ENCODE measurements at places on chromosomes 2 and 18.

DNA sequence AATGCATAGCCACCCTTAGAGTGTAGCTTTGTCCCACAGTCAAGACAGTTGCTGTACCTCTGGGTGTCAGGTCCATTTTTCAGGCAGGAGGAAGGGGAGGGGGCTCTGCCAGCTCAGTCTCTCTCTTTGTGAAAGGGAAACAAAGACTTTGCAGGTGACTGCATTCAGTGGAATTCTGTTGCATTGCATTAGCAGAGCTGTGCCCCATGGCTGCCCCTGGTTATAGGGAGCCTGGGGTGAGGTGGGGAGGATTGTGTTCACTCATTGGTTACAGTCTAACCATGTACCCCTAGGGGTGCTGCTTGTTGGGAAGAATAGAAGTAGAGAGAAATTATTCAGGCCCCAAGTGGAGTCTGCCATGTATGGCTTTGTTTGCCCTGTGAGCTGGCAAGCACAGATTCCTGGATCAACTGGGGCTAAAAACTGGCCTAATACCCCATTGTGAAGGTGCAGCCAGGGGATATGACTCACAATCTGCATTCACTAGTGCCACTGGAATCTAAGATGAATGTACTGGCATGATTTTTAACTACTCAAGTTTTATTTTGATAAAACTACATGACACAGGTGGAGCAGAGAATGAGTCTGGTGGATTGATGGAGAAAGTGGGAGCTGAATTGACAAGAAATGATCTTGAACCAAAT lies 118.4 kb downstream of the SH3BP4 start:
- no peak for DNase-seq

DNA sequence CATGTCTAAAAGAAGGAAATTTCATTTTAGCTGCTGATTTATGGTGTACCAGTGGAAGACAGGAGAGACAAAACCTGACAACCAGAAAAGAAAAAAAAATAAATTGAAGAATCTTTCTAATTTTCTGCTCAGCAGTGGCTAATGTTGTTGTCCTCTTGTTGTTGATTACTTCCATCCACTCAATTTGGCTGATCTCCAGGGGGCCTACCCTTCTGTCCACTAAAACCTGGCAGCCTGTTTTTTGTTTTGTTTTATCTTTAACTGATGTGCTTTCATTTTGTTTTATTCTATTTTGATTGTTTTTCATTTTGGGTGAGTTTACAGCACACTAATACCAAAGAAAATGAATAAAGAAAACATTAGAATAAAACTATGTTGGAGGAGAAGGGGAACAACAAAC lies 27.4 kb downstream of the TFPI start:
- no peak for DNase-seq

DNA sequence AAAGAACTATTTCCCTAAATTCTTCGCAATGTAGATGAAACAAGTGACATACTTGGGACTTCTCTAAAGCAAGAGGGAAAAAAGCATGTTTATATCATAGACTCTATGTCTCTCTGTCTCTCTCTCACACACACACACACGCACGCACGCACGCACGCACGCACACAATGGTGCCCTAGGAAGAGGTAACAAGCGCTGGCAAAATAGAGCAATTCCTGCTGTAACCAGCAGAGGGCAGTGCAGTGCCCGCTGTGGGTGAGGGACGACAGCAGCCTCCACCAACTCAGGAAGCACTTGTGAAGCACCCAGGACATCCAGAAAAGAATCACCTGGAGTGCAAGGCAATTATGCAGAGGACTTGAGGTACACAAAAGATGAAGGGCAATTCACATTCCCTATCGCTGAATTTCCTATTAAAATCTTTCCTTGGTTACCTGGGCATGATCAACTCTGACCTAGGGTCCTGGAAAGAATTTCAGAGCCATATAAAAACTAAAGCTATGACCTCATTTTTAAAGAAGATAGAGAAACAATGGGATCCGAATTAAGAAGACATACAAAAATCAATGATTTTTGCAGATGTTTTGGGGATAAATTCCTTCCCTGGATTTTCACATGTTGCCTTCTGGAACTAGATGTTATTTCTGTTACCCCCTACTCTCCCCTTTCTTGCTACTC lies 166.4 kb downstream of the PDE11A start:
- peak; percentile 3 for DNase-seq

- no peak for DNase-seq
Observed at GRCh38 chr2:205975082-205975949, 110.7 kb downstream of the INO80D start.

GRCh38 chr2:212723226-212723625 lies 184.6 kb upstream of the ERBB4 start:
- DNase-seq, result no peak

DNA sequence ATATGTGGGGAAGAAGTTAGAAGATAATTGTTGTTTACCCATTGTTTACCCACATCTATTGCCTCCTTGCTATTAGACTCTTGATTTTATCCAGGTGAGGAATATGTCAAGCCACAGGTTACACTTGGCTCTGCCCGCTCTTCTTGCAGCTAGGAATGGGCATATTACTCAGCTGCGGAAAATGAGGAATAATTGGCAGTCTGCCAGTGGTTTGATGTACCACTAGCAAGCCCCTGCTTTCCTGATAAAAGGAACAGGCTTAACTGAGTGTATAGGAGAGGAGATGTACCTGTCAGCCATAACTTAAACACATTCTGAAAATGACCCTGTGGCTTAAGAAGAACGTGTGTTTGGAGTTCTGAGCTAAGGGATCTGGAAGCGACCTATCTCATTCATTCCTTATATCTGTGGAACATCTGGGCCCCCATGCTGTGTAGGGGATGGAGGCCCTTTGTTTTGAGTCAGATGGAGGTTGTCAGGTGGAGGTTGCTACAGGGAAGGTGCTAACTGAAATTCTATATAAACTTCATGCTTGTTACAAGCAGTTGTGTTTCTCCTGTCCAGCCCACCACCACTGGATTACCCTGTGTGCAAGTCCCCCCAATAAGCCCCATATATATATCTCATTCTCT lies 4.6 kb upstream of the FMNL2 start:
- DNase-seq, result no peak

GRCh38 chr2:71001981-71002570 lies 7.4 kb upstream of the TEX261 start:
- no peak for DNase-seq

DNA sequence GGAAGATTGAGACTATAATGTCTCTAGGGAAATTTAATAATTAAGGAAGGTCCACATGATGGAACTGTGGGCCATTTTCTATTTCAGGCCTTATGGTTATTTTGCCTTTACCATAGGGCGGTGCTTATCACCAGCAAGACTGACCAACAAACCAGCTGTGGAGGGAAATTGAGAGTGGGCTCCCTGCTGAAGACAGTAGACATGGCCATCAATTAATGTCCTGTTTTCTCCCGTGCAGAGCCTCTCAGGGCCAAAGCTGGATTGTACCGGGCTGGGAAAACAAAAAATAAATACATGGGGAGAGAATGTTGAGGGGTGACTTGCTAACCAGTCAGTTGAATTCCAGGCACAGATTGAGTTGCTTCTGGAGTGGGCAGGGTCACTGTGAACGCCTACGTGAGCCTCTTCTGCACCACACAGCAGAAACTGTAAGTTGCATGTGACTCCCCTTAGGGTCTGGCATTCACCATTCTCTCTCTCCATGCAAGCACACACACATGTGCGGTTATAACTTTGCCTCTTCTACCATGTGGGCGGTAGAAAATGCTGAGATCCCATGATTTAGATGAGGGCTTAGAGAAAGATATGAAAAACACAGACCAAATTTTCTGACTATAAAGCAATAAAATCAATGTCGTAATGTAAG lies 128.5 kb downstream of the COPS8 start:
- DNase-seq, result no peak

DNA sequence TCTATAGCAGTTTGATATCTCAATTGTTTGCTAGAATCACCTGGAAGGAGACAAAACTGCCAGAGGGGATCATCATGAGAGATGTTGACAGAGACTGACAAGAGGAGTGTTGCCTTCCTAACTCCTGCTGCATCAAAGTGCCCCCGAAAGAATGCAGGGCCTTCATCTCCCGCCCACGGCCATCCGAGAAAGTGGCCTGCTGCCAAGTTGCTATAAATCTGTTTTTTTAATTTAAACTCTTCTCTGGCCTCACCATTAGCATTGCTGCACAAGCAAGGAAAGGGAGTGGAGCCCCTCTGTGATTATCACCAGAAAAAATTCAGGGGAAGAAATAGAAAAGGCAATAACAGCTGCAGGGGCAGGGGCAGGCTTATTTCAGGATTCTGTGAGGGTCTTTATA lies 238.1 kb upstream of the EPHA4 start:
- DNase-seq, result no peak

- DNase-seq, result no peak
Observed at GRCh38 chr2:12296915-12297314, 419.8 kb upstream of the TRIB2 start.

GRCh38 chr2:1681323-1682180 lies 62.8 kb downstream of the PXDN start:
- DNase-seq, result no peak

DNA sequence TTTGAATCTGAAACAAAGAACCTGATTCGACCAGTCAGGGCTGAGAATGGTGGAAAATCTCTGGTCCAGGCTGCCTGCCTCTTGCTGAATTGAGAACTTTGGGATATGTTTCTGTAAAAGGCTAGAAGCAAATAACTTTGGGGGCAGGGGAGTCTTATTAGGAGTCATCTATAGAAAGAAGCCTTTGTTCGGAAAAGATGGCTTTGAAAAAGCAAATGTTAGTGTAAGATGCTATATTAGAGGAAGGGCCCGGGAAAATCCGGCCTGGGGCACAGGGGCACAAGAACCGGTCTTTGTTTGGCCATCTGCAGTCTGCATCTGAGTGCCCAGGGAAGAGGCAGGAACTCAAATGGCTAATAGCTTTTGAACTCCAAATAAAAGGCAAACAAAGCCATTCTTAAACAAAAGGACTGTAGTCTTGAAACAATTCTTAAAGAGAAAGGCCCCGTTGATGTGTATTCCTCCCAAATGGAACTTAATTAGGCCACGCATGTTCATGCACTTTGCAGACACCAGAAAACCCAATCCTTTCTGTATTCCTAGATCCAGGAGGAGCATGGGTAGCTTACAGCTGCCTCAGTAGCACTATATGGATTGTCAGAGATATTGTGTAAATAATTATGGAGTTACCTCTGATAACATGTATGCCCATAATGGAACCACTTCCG lies 180.0 kb upstream of the ARL4C start:
- no peak for DNase-seq

- no peak for DNase-seq
Observed at GRCh38 chr18:70068981-70069380, 121.3 kb upstream of the CD226 start.

- DNase-seq, result no peak
Observed at GRCh38 chr2:665340-666073, 11.7 kb downstream of the TMEM18 start.

GRCh38 chr2:96775160-96775559 lies 14.5 kb downstream of the CNNM4 start:
- no peak for DNase-seq

GRCh38 chr2:14826518-14826917 lies 194.0 kb downstream of the LRATD1 start:
- no peak for DNase-seq

- no peak for DNase-seq
Observed at GRCh38 chr2:234286118-234286598, 210.7 kb downstream of the ARL4C start.

- no peak for DNase-seq
Observed at GRCh38 chr18:29163596-29163995, 986.7 kb upstream of the CDH2 start.

GRCh38 chr18:36256094-36256493 lies 41.4 kb upstream of the FHOD3 start:
- no peak for DNase-seq

All from stimulated activated naive CD4-positive, alpha-beta T cell treated with Interleukin-2 at 50 U/mL for 16 hours (primary cell).